ENCODE measurements at places on chromosomes 6 and 20. TPM values are rescaled to one million over a fixed set of nuclear protein-coding genes. Genes with fewer than 3 reads are reported as not detected.

- no peaks in the 10 kb centered on the region for H3K27me3 ChIP-seq
- no peak for DNase-seq
- H3K36me3 ChIP-seq: no peaks in the 10 kb centered on the region
- H3K4me1 ChIP-seq: no peaks in the 10 kb centered on the region
- H3K4me3 ChIP-seq: no peak overlapping the region
These were observed 159.8 kb upstream of the GGTLC1 start for GRCh38 chr20:24148372-24148771.

DNA sequence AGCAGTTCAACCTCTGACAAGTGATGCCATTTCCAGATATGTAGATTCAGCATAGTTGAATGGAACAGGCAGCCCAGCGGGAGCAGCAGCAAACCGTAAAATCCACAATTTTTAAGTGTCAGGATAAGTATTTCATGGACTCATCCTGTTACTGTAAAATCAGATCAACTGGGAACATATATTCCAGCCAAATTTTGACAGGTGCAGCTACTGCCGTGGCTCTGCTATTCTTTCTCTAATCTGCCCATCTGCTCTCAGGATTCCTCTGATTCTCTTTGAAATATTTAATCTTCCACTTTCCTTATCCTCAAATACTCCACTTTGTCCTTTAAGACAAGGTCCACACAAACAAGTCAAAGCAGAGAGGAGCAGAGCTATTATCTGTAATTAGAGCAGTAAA lies 245.4 kb upstream of the ASCC3 start:
- H3K4me1 ChIP-seq: no peaks in the 10 kb centered on the region
- no peaks in the 10 kb centered on the region for H3K27me3 ChIP-seq
- no peaks in the 10 kb centered on the region for H3K36me3 ChIP-seq

- H3K4me1 ChIP-seq: no peaks in the 10 kb centered on the region
- no peak overlapping the region for H3K4me3 ChIP-seq
- no peak overlapping the region for H3K27ac ChIP-seq
- no peaks in the 10 kb centered on the region for H3K36me3 ChIP-seq
- no peak for DNase-seq
These were observed 26.5 kb upstream of the ZBTB22 start for GRCh38 chr6:33343953-33344611.

The BACH2 gene
- total RNA-seq: 11.6 TPM

DNA sequence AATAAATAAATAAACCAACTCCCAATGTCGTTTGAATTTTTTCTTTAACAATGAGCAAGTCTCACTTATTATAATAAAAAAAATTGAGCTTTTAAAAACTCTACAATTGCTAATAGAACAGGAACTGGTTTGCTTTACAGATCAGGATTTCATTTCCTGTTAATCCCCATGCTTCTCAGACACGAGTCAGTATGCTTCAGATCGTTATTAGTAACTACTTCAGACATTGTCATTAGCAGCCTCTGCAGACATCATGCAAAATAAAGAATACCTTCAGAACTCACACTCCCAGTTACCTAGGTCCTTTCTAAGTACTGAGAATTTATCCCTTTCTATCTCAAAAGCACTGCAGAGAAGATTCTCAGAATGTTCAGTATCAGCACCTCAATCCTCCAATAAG lies 10.0 kb upstream of the FAM210B start:
- H3K27me3 ChIP-seq: no peaks in the 10 kb centered on the region
- no peaks in the 10 kb centered on the region for H3K36me3 ChIP-seq
- no peaks in the 10 kb centered on the region for H3K4me1 ChIP-seq
- H3K4me3 ChIP-seq: no peak overlapping the region
- H3K27ac ChIP-seq: no peak overlapping the region

All from aorta (tissue), 5 donors.